ENCODE measurements at places on chromosomes 11 and 22.
A peak's percentile ranks its signal among the peaks of the same experiment; 100 is the strongest.

GRCh38 chr11:14578541-14578956 is 58.4 kb upstream of the PSMA1 start:
- DNase-seq, result peak; percentile 70

- DNase-seq, result no peak
Observed at GRCh38 chr22:27173530-27173929, 516.1 kb downstream of the MIAT start.

DNA sequence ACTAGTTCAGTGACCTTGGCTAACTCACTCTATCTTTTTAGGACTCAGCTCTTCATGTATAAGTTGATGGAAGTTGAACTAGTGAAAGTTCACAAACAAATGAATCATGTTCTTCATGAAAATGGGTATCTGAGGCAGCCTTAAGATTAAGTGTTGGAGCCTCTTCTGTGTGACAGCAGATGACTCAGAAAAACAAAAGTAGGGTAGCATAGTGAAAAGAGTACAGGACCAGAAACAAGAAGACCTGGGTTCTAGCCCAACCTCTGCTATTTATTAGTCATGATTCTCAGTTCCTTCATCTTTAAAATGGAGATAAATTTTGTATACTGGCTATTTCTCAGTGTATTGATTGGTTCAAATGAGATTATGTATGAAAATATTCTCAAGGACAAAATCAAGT is 60.2 kb downstream of the USP35 start:
- no peak for DNase-seq

- DNase-seq, result no peak
Observed at GRCh38 chr11:57155838-57156607, 25.7 kb upstream of the LRRC55 start.

DNA sequence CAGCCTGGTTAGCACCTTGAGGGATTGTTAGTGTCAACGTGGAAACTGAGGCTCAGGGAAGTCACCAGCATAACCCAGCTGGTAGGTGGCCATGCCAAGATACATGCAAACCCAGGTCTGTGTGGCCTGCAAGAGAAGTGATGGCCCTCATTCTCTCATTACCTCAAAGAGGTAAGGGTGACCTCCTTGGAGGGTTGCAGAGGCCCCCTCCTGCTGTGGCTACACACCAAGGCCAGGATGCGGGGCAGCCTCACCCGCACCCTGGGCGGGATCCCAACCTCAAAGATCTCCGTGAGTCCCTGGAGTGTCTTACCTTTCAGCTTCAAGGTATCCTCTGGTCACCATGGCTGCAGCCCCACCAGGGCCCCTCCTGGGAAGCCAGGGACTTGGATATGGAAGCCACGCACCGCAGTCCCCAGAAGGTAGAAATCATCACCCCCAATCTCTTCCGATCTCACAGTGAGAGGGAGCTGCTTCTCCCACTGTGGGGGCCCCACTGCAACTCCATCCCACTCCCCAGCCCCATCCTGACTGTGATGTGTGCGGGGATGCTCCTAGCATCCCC is 95.4 kb downstream of the MORC2 start:
- DNase-seq, result no peak

GRCh38 chr22:46054091-46055073 is 77.4 kb upstream of the WNT7B start:
- DNase-seq, result no peak

DNA sequence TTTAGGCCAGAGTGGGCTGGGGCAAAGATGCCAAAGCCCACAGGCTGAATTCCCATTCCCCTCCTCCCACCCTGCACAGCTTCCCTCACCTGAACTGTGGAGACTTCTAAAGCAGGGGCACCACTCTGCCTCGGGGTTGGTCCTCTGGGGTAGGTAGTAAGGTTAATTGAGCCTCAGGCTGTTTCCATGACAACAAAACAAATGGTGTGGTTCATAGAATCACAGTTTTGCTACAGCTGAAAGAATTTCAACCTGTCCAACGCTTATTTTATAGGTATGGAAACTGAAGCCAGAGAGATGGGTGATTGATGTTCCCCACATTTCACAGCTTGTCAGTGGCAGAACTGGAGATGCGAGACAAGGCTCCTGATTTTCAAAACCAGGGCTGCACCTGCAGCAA is 109.5 kb downstream of the SNX19 start:
- no peak for DNase-seq

GRCh38 chr22:21074102-21074715 is 28.5 kb downstream of the LRRC74B start:
- DNase-seq, result no peak

- no peak for DNase-seq
Observed at GRCh38 chr22:20978419-20978818, 3.7 kb upstream of the LZTR1 start.

DNA sequence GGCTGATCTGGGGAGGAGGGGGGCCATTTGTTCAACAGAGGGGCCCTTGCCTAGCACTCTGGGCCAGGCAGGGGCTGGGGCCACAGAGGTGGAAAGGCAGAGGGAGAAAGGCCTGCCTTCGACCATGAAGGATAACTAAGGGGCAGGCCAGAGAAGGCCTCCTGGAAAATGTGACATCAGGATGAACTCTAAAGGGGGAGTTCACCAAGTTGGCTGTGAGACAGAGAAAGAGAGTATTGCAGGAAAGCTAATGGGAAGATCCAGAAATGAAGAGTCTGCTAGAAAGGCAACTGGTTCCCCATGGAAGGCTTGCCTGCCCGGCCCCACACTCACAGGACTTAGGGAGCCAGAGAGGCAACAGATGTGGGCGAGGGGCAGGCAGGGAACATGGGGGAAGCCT is 16.3 kb downstream of the CSNK1E start:
- DNase-seq, result no peak

DNA sequence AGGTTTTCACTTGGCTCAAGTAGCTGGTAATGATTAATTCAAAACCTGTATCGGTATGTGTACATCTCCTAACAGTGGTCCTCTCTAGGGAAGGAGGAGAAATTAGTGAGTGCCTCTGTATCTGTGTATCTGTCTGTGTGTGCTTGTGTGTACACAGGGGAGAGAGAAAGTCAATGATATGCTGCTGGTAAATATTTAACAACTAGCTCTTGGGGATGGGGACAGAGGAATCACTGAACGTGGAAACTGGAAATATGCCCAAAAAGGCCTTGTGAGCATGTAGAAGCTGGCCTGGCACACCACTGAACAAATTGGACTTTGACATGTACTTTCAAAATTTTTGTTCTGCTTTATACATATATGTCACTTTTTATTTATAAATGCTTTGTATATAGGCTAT is 214.0 kb upstream of the SYN3 start:
- no peak for DNase-seq

DNA sequence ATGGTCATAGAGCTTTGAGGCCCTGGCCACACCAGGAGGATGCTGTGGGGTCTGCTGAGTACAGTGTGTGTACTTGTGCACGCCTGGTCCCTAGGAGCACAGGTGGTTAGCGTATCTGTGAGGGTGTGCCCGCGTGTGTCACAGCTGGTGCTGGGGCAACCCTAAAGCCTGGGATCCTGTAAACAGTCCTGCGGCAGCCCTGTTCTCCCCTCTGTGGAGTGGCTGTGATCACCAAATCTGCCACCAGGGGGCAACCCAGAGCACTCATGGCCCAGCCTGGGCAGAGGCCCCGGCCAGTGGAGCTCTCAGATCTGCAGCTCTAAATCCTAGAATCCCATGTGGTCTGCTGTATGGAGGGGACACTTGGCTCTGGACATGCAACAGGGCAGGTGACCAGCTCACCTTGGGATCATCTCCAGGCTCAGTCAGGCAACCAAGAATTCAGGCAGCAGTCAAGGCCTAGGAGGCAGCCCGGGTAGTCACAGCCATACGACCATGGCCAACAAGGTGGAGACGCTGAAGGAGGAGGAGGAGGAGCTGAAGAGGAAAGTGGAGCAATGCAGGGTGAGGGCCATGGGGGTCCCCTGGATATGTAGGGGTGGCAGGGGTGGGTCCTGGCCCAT is 3.9 kb downstream of the SH3BP1 start:
- peak; percentile 80 for DNase-seq

DNA sequence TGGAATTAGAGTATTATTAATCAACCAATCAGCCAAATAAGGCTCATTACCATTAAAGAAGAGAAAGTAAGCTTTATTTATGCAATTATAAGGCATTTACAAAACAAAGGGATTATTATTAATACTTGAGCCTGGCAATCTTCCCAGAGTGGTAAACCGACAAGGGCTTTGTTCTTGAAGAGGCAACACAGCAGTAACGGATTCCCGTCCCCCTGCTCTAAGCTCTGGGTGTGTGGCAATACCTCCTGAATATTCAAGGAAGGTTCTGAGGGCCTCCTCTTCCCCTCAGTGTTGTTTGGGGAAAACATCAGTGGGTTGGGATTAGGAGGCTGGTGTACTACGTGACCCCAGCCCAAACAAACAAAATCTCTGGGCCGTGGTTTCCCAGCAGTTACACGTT is 176.5 kb downstream of the TENM4 start:
- DNase-seq, result no peak

DNA sequence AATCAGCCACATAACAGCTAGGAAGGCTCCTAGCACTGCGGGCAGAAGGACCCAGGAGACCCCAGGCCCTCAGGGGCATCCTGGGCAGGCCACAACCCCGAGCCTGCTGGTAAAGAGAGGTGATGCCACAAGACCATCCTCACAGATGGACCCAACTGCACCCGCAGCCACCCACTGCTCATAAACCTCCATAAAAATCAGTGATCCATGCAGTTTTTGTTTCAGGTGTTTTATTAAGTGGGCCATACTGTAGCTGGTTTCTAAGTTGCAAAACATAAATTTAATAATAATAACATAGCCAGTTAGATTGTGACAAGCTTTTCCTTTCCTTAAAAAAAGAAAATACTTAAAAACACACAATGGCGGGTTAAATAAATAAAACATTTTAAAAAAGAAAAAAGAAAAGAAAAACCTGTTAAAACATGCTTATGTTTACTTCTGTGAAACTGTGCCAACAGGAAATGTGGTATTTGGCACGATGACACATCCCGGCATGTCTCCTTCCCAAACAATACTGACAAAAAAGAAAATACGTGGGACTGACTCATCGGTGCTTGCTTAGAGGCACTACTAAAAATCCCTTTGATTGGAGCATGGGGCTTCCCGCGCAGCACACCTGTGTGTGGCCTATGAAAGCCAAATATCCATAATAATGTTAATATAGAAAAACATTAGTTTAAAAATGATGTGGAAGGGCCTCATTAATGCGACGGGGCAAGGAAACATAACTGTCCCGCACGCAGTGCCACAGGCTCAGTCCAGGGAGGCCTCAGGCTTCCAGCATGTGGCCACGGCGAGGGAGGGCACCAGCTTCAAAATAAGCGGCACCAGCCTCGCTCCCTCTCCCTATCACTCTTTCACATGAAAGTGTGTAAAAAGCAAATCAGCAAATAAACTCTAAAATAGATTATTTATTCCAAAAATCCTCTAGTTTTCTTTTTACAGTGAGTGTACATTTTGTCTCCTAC is 47.5 kb upstream of the SCUBE2 start:
- peak; percentile 37 for DNase-seq

DNA sequence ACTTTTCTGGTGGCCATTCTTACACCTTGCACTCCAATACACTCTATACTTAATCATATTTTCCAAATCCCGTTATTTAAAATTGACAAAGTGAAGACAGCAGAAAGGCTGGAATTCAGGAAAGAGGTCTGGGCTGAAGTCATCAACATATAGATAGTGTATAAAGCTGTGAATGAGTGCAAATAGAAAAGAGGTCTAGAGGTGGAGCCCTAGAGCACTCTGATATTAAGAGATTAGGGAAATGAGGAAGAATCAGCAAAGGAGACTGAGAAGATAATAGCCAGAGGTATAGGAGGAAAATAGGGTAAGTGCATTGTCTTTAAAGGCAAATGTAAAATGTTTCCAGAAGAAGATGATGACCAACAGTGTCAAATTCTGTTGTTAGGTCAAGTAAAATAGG is 7.9 kb downstream of the CTR9 start:
- no peak for DNase-seq

- no peak for DNase-seq
Observed at GRCh38 chr22:31230155-31230870, 18.2 kb downstream of the LIMK2 start.

DNA sequence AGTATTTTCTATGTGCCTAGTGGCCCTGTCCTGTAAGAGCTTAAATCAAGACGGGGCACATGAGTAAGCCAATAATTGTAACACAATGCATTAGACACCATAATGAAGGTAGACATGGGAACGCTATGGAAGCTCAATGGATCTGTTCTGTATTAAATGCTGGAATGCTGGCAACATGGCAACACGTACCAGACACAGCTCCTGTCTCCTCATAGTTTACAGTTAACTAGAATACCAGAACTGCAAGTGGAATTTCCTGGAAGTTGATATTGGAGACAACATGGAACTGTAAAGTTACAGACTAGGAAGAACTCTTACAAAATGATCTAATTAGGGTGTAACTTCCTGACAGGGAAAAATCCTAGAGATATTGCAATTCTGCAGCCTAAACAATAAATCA is 12.4 kb downstream of the P4HA3 start:
- DNase-seq, result no peak

DNA sequence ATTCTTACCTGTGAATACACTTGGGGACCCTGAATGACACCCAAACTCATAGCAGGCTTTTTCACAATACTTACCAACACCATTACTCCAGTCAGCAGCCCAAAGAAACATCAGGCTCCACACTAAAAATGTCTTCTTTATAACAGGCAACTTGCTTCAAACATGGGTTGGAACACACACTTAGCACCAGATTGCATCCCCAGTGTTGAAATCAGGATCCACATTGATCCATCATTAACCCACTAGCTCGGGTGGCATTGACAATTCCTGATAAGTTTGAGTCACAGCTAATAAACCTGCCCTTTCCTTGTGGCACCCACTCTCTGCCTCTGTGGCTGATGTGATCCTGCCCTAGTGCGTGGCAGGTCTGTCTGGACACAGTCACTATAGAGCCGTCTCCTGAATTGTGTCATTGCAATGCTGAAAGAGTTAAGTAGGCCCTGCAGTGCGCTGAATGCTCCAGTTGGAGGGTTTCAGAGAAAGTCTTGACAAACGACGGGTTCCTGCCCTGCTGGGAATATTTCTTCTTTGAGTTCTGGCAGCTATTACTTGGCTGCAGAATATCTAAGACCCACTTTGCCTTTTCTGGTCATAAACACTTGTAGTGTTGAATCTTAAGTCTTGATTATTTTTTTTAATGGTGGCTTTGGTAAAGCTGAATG is 19.6 kb upstream of the C11orf96 start:
- DNase-seq, result no peak

- DNase-seq, result no peak
Observed at GRCh38 chr11:125214601-125215565, 50.3 kb downstream of the PKNOX2 start.

Measured in activated CD4-positive, alpha-beta T cell treated with anti-CD3 and anti-CD28 coated beads for 4 hours (primary cell).